NCI-H82 (cell line): ENCODE measurements at places on chromosomes 7 and 10.

- no peak for DNase-seq
These were observed 31.0 kb downstream of the TNKS2 start for GRCh38 chr10:91829268-91829667.

- DNase-seq = peak; percentile 39
These were observed 259.3 kb downstream of the SNX13 start for GRCh38 chr7:17680943-17681351.

GRCh38 chr7:72080341-72080766 lies 331.8 kb downstream of the CALN1 start:
- no peak for DNase-seq

GRCh38 chr7:71278257-71278656 lies 146.3 kb downstream of the GALNT17 start:
- DNase-seq = no peak

- DNase-seq = no peak
These were observed 531.7 kb downstream of the PTPRN2 start for GRCh38 chr7:158055726-158056510.

- DNase-seq = no peak
These were observed 133.6 kb upstream of the COL1A2 start for GRCh38 chr7:94261067-94261466.
